Hematopoietic multipotent progenitor cell treated with erythropoietin and hydrocortisone succinate and interleukin-3 and kit ligand, for 6 days (in vitro differentiated cells): ENCODE measurements at places on chromosomes 2 and 18.

DNA sequence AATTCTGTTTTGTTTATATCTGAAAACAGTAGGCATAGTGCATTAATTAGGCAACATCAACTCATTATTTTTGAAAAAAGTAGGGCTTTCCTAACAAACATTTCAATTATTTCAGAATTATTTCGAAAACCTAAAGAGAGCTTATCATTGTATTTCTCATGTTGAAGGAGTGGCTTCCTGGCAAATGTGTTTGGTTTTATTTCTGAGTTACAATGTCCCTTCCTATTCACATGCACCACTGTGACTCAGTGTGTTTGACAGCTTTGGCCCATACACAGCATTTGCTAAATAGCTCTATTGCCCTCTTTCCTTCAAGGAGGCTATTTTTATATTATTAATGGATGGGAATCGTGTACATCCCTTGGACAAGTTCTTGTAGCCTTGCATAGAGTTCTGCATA lies 205.9 kb downstream of the PTGR3 start:
- DNase-seq: no peak

DNA sequence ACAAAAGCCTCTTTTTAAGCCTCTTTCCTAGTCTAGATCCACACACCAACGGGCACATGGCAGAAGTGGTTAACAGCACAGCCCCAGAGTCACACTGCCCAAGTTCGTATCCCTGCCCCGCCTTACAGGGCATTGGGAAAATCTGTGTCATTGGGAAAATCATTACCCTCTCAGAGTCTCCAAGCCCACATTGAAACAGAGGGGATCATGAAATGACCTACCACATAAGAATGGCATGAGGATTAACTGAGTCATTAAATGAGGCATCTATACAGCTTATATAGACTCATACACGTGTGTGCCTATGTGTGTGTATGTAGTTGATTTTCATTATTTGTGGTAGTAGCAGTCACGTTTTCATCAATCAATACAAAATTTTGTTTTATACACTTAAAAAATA lies 469.0 kb upstream of the POU3F3 start:
- no peak for DNase-seq

GRCh38 chr2:204687776-204688175 lies 142.5 kb downstream of the PARD3B start:
- DNase-seq: no peak

GRCh38 chr18:49041435-49042245 lies 90.9 kb upstream of the SMAD7 start:
- peak; percentile 69 for DNase-seq

- no peak for DNase-seq
Observed at GRCh38 chr2:168424112-168424951, 31.7 kb upstream of the CERS6 start.

DNA sequence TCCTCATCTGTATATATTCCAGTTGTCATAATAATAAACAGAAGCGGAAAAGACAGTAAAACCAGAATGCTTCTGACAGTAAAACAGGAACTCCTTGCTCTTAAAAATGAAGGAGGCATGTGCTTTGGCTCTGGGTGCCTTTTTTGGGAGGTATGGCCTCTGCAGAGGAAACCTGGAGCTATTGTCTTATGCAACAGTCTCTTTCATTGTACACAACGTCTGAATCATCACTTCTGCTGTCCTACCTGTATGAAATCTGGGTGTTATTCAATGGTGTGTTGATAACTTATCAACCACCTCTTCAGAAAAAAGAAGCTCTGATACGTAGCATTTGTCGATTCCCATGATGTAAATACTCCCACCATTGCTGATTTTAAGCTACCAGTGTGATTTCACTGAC lies 64.8 kb downstream of the CDCA7 start:
- DNase-seq: no peak

DNA sequence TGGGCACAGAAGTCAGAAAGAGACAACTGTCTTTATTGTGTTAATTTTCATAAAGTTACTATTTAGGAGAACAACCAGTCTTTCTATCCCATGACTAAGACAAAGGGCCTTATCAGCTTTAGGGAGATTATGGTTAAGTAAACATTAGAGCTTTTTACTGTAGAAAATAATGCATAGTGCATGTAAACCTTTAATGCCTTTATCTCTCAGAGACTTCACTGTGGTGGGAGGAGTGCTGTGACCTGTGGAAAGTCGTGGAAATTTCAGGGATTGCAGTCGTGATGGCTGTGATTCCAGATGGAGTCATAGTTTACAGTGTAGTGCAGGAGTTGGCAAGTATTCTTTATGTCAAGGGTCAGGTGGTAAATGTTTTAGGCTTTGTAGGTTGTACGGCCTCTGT lies 15.8 kb downstream of the ZNF236 start:
- peak; percentile 40 for DNase-seq

DNA sequence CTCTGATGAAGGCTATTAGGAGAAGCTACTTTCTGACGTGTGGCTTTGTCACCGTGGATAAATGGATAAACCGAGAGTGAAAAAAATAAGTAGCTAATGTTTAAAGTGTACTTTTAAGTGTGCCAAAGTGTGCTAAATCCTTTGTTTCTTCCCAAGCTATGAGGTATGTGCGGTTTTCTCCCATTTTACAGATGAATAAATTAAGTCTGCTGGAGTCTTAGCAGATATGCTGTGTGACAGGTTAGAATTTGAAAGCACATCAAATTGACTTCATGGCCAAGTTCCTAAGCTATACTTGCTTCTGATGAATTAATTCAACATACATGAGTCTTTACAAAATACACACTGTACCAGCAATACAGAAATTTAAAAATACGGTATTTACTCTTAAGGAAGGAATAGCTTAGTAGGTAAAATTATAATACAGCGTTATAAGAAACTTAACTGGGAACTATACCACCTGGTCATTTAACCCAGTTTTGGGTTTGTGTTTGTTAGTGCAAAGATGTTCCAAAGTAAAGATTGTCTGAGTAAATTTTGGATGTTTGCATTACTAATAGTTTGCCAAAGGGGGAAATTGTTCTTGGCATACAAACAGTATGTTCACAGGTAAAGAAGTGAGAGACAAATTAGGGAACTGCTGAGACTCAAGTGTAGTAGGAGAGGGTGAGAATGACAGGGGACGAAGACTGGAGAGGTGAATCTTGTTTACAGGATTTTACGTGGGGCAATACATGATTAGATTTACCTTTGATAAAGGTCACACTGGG lies 1.4 kb downstream of the AGPS start:
- DNase-seq: no peak

- DNase-seq: no peak
Observed at GRCh38 chr2:232891621-232892071, 21.6 kb downstream of the SNORC start.

DNA sequence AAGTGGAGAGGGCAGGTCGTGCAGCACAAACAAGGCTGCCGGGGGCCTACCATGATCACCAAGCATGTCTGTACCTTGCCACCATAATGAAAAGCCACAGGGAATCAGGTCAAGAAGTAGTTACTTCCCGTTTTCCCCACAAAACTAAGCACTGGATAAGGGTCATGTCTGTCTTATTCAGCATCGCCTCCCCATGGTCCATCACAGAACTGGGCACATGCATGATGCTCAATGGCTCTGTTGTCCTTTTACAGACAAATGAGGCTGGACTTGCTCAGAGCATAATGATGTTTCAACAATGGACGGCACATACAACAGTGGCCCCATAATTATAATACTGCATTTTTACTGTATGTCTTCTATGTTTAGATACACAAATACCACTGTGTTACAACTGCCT lies 27.5 kb downstream of the REEP1 start:
- DNase-seq: no peak

- DNase-seq: no peak
Observed at GRCh38 chr2:143716522-143716921, 587.3 kb downstream of the ARHGAP15 start.

- no peak for DNase-seq
Observed at GRCh38 chr18:22015156-22015555, 154.2 kb upstream of the GATA6 start.

DNA sequence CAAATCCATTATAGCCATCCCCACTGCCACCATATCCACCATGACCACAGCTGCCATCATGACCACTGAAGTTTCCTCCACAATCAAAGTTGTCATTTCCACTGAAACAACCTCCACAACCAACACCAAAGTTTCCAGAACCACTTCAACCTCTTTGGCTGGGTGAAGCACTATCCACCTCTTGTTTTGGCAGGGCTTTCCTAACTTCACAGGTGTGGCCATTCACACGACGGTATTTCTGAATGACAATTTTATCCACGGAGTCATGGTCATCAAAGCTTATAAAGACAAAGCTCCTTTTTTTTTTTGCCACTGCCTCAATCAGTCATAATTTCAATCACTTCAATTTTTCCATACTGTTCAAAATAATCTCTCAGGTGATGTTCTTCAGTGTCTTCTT lies 89.8 kb upstream of the UGP2 start:
- no peak for DNase-seq

DNA sequence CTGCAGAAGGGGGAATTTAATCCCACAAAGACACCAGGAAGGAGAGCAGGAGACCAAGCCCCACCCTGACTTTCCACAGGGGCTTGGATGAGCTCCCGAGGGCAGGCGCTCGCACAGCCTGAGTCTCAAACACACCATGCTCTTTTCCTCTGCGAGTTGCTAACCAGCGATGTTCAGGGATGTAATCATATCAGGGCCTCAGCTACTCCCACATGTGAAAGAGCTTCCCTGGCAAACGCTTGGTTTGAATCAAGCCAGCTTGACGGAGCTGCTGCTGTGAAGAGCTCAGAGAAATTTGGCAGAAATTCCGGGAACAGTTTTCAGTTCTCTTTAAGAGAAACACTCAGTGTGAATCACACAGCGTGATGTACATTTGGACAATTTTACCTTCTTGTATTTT lies 385.8 kb downstream of the GALR1 start:
- no peak for DNase-seq

- no peak for DNase-seq
Observed at GRCh38 chr2:215384710-215385109, 51.2 kb downstream of the FN1 start.

DNA sequence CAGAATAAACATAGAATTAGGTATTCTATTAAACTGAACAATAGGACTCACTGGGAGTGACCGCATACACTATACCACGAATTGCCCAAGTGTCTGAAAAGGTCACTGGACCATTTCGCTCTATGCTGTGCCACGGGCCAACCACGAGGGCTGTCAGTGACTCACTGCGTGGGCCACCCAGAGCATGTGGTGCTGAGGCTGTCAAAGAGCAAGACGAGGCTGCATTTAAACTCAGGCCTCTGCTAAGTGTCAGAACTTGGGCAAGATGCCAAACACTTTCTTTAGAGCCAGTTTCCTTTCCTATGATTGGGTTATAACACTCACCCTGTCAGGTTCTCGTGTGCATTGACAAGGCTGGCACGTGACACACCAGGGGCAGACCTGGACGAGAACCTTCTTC lies 97.5 kb downstream of the SH3YL1 start:
- peak; percentile 2 for DNase-seq

- DNase-seq: peak; percentile 83
Observed at GRCh38 chr2:102301867-102302362, 9.4 kb upstream of the IL1RL1 start.

- DNase-seq: peak; percentile 58
Observed at GRCh38 chr2:128195435-128195984, 104.5 kb downstream of the UGGT1 start.

- no peak for DNase-seq
Observed at GRCh38 chr2:217599906-217600305, 402.9 kb downstream of the TNS1 start.

DNA sequence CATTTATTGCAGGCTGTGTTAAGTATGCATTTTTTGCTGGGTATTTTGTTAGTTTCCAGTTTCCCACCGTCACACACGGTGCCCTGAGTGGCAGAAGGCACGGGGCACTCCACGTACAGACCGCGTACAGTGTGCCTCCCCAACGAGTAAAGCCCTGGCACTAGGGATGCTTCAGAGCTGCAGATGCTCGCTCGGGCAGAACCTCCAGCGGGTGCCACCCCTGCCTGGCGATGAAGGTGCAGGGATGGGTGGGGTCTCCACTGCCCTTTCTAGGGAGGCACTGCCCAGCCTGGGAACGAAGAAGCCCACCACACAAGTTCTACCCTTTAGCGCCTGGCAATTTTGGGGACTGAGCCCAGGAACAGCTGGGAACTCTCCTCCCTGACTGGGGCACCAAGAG lies 4.1 kb downstream of the GREB1 start:
- DNase-seq: no peak

GRCh38 chr2:43495727-43496126 lies 100.1 kb downstream of the THADA start:
- no peak for DNase-seq

DNA sequence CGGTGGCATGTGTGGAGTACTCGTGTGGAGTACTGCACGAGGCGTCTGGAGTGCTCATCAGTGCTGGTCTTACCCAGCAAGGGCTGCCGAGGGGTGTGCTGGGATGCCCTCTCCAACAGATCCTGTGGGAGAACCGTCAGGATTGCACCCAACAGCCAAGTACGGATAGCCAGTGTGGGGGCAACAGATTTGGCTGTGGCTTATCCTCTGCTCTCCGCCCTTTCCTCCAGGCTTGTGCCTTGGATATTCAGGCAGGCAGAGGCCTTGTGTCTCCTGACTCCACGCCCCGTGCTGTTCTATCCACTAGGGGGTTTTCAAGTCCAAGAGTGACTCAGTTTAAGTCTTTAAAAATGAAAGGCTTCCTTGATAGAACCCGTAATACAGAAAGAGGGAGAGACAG lies 321.0 kb upstream of the HS6ST1 start:
- peak; percentile 16 for DNase-seq

GRCh38 chr2:112109278-112109677 lies 28.9 kb upstream of the FBLN7 start:
- DNase-seq: no peak

DNA sequence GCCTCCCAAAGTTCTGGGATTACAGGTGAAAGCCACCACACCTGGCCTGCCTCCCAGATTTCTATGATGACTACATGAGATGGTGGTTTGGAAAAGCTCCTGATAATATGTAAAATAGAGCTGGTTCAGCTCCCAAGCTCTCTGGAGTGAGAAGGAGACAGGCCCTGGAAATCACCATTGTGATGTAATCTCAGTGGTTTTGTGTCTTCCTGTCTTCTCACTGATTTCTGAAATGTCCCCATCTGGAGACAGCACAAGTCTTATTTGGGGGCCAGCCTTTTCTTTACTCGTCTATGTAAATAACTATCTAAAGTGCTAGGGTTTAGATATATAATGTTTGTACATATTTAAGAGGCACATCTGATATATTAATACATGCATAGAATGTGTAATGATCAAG lies 64.0 kb downstream of the CCNT2 start:
- DNase-seq: peak; percentile 19

DNA sequence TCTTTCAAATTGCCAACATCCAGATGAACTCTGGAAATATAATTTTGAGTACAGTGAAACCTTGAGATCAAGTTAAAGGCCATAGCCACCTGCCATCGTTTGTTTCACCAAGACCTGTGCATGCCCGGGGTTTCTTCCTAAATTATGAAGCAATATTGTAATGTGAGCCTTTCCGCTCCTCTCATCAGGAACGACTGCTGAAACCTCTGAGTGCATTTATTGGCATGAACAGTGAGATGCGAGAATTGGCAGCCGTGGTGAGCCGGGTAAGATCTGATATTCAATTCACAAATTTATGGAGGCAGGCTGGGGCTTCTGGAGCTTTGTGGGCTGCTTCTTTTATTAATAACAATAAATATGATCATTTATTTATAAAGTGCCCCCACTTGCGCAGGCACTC lies 27.7 kb upstream of the ELOA2 start:
- no peak for DNase-seq

- peak; percentile 64 for DNase-seq
Observed at GRCh38 chr2:63078852-63079606, 28.4 kb downstream of the OTX1 start.

GRCh38 chr2:45237128-45237527 lies 227.9 kb upstream of the SIX2 start:
- no peak for DNase-seq
